HCT116 (cell line): ENCODE measurements at places on chromosomes 7 and 10.

GRCh38 chr7:5403442-5403841 lies 20.2 kb downstream of the TNRC18 start:
- H3K27ac ChIP-seq, result no peak overlapping the region
- H3K27me3 ChIP-seq, result no peaks in the 10 kb centered on the region
- no peaks in the 10 kb centered on the region for H3K36me3 ChIP-seq
- peaks cover 37% of the 10 kb centered on the region for H3K4me1 ChIP-seq
- H3K4me3 ChIP-seq, result no peak overlapping the region

- H3K36me3 ChIP-seq, result no peaks in the 10 kb centered on the region; the same call in 1 of the 2 replicates
- H3K4me1 ChIP-seq, result no peaks in the 10 kb centered on the region
- no peak for DNase-seq
- H3K27ac ChIP-seq, result no peak overlapping the region
These were observed 312.2 kb upstream of the ADARB2 start for GRCh38 chr10:2049560-2049959.

DNA sequence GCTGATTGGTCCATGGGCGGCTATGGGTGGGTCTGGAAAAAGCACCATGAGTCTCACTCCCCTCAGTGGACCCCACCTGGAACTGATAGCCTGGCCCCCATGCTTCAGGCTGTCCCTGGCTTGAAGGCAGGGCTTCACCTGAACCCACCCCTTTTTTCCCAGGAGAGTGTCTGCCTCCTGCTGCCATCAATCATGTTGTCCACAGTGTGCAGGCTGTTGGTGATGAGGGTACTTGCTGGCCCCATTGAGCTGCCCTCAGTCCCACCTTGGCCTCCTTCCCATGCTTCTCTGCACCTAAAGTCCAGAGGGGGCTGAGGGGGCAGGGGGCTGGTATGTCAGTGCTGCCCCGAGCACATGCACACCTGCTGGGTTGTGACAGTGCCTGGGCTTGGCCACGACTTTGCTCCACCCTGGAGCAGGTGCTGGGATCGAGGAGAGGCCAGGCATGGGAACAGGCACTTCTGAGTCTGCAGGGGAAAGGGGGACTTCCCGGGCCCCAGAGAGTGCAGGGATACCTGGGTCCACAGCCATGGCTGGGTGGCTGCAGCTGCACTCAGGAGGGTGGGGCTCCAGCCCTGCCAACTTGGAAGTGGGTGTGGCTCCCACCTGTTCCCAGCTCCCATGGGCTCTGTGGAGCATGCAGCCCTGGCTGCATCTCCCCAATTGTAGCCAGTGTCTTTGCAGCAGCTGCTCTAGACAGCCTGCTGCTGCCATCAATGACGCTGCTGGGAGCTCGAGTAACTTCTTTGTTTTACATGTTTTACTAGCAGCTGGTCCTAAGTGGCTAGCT lies 56.9 kb downstream of the ADK start:
- H3K27ac ChIP-seq, result no peak overlapping the region
- H3K4me3 ChIP-seq, result no peak overlapping the region
- H3K4me1 ChIP-seq, result peaks cover 16% of the 10 kb centered on the region
- no peaks in the 10 kb centered on the region for H3K27me3 ChIP-seq
- H3K36me3 ChIP-seq, result no peaks in the 10 kb centered on the region
- no peak for DNase-seq

DNA sequence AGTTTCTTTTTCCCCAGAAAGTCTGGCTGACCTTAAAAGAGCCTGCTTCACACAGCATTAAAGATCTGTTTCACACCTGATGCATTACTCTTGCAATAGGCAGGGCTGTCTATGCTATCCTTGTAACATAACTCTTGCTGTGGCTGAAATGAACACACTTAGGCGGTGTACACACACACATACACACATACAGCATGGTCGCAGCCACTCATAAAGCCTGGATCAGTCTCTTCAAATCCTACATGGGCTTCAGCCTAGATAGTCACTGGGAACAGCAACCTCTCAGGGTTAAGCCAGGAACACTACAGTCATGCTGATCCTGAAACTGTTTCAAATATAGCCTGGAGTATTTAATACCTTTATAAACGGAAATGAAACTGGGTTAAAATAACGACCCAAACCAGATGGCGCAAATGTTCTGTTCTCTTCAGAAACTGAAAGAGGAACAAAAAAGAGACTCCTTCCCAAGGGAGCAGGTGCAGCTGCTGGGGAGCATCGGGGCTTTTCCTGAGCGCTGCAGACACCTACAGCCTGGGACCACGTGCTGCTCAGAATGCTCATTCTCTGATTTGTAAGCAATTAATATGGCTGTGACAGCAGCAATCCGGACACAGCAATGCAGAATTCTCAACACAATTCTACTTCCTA lies 61.0 kb upstream of the SFMBT2 start:
- H3K27me3 ChIP-seq, result peaks cover 19% of the 10 kb centered on the region; the same call in 1 of the 2 replicates
- no peak for DNase-seq
- no peaks in the 10 kb centered on the region for H3K4me1 ChIP-seq
- no peak overlapping the region for H3K4me3 ChIP-seq
- no peaks in the 10 kb centered on the region for H3K36me3 ChIP-seq

DNA sequence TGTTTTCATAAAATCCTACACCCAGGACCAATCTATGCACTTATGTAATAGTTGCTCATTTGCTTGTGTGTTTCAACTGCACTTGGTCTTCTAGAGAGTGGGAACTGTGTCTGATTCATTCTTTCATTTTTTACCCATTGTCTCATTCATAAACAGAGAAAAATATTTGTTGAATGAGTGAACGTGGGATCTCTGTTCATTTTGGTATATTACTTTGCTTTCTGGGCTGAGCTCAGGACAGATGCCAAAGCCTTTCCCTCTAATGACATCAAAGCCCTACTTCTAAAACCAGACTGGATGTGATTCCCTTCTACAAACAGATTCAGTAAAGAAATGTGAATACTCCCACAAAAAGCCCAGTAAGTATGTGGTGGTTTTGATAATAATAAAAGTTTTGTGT lies 145.2 kb downstream of the ST7 start:
- no peaks in the 10 kb centered on the region for H3K4me1 ChIP-seq
- no peaks in the 10 kb centered on the region for H3K27me3 ChIP-seq
- H3K4me3 ChIP-seq, result no peak overlapping the region
- no peak for DNase-seq
- no peaks in the 10 kb centered on the region for H3K36me3 ChIP-seq
- H3K27ac ChIP-seq, result no peak overlapping the region

DNA sequence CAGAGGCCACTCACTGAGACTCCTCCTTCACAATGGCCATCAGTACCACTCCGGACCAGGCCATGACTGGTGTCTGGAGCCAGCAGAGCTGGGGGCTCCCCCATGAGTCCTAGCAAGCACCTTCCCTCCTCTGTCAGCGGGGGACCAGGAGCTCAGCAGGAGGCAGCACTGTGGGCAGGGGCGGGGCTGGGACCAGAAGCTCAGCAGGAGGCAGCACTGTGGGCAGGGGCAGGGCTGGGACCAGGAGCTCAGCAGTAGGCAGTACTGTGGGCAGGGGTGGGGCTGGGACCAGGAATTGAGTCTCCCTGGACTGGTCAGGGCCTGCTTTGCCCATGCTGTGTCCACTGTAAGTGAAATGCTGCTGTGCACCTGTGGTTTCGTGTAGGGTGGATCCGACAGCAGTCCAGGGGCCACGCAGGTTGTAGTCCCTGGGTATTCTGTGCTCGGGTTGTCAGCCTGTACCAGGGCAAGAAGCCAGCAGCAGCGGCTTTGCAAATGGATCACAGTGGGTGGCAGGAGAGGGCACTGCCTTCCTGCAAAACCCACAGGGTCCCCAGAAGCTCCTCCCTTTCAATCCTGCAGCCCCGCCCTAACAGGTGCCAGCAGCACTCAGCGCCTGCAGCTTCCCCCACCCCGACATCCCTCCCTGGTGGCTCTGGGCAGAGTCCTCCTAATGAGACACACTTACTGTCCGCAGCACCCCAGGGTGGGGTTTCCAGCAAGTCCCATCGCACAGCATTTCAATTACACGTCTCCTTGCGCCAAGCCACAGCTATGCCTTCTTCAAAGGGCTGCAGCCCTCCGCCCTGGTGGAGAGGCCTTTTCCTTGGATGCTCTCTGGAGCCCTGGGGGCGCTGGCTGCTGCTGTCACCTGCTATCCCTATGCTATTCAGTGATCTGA lies 220.5 kb downstream of the TCERG1L start:
- no peaks in the 10 kb centered on the region for H3K36me3 ChIP-seq
- no peak for DNase-seq
- H3K4me1 ChIP-seq, result peaks cover 11% of the 10 kb centered on the region; the same call in 1 of the 2 replicates
- no peaks in the 10 kb centered on the region for H3K27me3 ChIP-seq
- no peak overlapping the region; the same call in 1 of the 2 replicates for H3K27ac ChIP-seq

- H3K27me3 ChIP-seq, result peaks cover 13% of the 10 kb centered on the region
- H3K27ac ChIP-seq, result no peak overlapping the region
- H3K36me3 ChIP-seq, result no peaks in the 10 kb centered on the region
- H3K4me3 ChIP-seq, result no peak overlapping the region
- H3K4me1 ChIP-seq, result no peaks in the 10 kb centered on the region
These were observed 57.7 kb downstream of the SLIT1 start for GRCh38 chr10:97128039-97128492.

DNA sequence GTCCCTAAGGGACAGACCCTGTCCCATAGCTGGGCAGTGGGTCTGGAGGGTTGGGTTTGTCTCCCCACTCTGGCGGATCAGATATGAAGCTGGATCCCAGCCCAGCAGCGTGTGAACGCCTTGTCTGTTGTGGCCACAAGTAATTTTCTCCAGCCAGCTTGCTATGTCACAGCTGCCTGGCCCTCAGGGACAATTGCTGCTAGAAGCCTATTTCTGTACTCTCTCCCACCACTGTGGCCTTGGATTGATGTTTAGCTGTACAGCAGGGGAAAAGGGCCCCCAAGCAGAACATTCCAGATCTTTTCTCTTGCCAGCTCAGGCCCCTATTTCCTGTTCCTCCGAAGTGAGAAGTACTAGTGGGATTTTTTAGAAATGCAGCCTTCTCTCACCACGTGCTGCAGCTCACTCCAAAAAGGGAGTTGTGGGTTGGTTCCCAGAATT lies 53.5 kb upstream of the WAC start:
- DNase-seq, result no peak
- no peaks in the 10 kb centered on the region for H3K36me3 ChIP-seq
- H3K27ac ChIP-seq, result no peak overlapping the region
- no peaks in the 10 kb centered on the region for H3K27me3 ChIP-seq
- H3K4me1 ChIP-seq, result no peaks in the 10 kb centered on the region

- H3K4me3 ChIP-seq, result no peak overlapping the region
- no peak for DNase-seq
- H3K27ac ChIP-seq, result no peak overlapping the region
- no peaks in the 10 kb centered on the region for H3K27me3 ChIP-seq
- H3K36me3 ChIP-seq, result no peaks in the 10 kb centered on the region
These were observed 510.2 kb upstream of the ZWINT start for GRCh38 chr10:56871160-56871668.

- H3K4me3 ChIP-seq, result no peak overlapping the region
- no peaks in the 10 kb centered on the region for H3K36me3 ChIP-seq
- no peak for DNase-seq
- H3K27ac ChIP-seq, result no peak overlapping the region
- no peaks in the 10 kb centered on the region for H3K27me3 ChIP-seq
- no peaks in the 10 kb centered on the region for H3K4me1 ChIP-seq
These were observed 5.3 kb downstream of the DYDC1 start for GRCh38 chr10:80351220-80351619.

- H3K4me3 ChIP-seq, result no peak overlapping the region
- DNase-seq, result no peak
- H3K27me3 ChIP-seq, result no peaks in the 10 kb centered on the region
- no peaks in the 10 kb centered on the region for H3K36me3 ChIP-seq
- peaks cover 10% of the 10 kb centered on the region for H3K4me1 ChIP-seq
These were observed 25.0 kb downstream of the RTKN2 start for GRCh38 chr10:62243647-62243997.
